ENCODE measurements at places on chromosomes 5 and 9. TPM values are rescaled to one million over a fixed set of nuclear protein-coding genes. Genes with fewer than 3 reads are reported as not detected.

SCGB3A1 gene
- not detected for total RNA-seq

DNA sequence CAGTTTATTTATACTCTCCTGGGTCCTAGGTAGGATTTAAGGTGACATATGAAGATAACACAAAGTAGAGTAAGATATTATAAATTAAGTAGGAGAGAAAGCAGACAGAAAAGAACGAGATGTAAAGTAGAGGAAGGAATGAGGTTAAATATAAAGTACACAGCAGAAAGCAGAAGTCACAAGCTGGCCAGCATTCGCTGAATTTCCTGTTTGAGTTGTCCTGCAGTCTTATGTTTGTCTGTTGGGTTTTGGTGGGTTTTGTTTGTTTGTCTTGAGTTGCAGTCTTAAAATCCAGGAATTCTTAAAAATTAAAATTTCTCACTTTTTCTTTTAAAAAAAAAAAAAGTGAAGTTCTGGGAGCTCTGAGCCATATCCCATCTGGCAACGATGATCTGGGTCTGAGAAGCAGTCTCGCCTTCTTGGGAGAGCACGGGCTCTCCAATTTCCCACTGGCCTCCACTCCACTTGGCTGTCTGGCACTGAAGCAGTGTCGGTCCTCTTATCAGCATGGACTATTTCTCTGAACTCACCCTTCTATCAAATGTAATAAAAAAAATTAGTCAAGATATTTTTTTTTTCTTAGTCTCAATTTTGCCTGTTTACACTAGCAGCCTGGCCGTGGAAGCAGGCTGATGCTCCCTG is 2.0 kb downstream of the S100Z start:
- peaks cover 49% of the 10 kb centered on the region for H3K4me1 ChIP-seq
- no peaks in the 10 kb centered on the region for H3K27me3 ChIP-seq
- no peak for DNase-seq

DNA sequence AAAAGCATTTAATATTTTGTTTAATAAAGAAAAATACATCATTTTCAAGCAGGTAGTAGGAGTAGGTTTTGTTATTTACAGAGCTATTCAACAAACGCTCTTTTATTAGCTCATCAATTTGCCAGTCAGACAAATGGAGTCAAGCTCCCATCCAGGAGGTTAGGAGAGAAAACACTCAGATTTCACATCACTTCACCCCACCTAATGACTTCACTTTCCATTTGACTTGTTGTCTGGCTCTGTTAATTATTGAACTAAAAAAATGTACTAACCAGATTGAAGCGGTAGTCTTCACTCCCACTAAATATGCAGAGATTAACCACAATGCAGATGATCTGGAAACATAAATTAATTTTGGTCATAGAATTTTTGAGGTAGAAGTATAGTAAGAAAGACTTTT is 193.6 kb upstream of the VCAN start:
- no peak overlapping the region for H3K27ac ChIP-seq
- no peaks in the 10 kb centered on the region for H3K36me3 ChIP-seq
- H3K4me3 ChIP-seq = no peak overlapping the region
- no peaks in the 10 kb centered on the region for H3K27me3 ChIP-seq

DNA sequence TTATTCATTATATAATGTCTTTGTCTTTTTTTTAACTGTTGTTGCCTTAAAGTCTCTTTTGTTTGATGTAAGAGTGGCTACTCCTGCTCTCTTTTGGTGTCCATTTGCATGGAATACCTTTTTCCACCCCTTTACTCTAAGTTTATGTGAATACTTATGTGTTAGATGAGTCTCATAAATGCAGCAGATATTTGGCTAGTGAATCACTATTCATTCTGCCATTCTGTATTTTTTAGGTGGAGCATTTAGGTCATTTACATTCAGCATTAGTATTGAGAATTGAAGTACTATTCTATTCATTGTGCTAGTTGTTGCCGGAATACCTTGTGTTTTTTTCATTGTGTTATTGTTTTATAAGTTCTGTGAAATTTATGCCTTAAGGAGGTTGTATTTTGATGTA is 317.1 kb downstream of the ANXA1 start:
- no peaks in the 10 kb centered on the region for H3K27me3 ChIP-seq
- DNase-seq = no peak
- H3K4me1 ChIP-seq = no peaks in the 10 kb centered on the region
- H3K4me3 ChIP-seq = no peak overlapping the region

DNA sequence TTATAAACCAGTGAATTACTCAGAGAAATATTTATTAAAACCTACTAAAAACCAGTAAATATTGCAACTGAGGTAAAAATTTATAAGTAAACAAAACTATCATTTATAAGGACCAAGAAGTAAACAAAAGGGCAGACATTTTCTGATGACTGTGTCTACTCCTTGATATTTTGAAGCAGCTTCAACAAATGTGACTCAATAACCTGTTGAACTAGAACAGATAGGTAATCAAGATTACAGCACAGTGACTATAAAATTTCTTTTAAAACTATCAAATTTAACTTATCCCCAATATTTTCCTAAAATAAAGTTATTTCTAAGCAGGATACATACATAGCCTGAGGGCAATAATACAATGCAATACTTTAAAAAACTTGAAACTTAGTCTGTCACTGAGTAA is 12.8 kb downstream of the ANKRA2 start:
- H3K27ac ChIP-seq = no peak overlapping the region
- peaks cover 24% of the 10 kb centered on the region for H3K36me3 ChIP-seq
- H3K4me3 ChIP-seq = no peak overlapping the region
- H3K4me1 ChIP-seq = peaks cover 4% of the 10 kb centered on the region
- DNase-seq = no peak

GRCh38 chr5:35436400-35437057 is 181.1 kb upstream of the SPEF2 start:
- peaks cover 34% of the 10 kb centered on the region for H3K27me3 ChIP-seq
- H3K27ac ChIP-seq = no peak overlapping the region
- H3K36me3 ChIP-seq = no peaks in the 10 kb centered on the region
- H3K4me3 ChIP-seq = no peak overlapping the region
- no peak for DNase-seq

DOK3 gene
- total RNA-seq = 4.9 TPM

DNA sequence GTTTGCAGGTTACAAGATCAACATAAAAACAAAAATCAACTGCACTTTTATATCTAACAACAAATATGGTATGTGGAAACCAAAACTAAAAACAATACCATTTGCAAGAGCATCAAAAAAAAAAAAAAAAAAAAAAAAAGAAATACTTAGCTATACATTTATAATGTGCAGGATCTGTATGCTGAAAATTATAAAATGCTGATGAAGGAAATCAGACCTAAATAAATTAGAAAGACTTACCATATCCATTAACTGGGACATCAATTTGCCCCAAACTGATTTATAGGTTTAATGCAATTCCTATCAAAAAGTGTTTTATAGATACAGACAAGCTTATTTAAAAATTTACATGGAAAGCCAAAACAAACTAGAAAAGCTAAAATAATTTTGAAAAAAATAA is 60.4 kb upstream of the OTP start:
- H3K27me3 ChIP-seq = no peaks in the 10 kb centered on the region
- H3K4me1 ChIP-seq = peaks cover 29% of the 10 kb centered on the region
- peaks cover 87% of the 10 kb centered on the region for H3K36me3 ChIP-seq

CYSRT1 gene
- total RNA-seq = 0.50 TPM
